ENCODE measurements at places on chromosomes 5 and 9. TPM values are rescaled to one million over a fixed set of nuclear protein-coding genes. Genes with fewer than 3 reads are reported as not detected.

The SPACA9 gene
- 0.91 TPM for total RNA-seq

The RAD1 gene
- 48.9 TPM for total RNA-seq

The SHISAL2B gene
- total RNA-seq = not detected

The SPATA31A7 gene
- total RNA-seq = not detected

The SAXO1 gene
- not detected for total RNA-seq

The ADGRV1 gene
- total RNA-seq = 0.63 TPM

The GZMA gene
- total RNA-seq = 87.6 TPM

DNA sequence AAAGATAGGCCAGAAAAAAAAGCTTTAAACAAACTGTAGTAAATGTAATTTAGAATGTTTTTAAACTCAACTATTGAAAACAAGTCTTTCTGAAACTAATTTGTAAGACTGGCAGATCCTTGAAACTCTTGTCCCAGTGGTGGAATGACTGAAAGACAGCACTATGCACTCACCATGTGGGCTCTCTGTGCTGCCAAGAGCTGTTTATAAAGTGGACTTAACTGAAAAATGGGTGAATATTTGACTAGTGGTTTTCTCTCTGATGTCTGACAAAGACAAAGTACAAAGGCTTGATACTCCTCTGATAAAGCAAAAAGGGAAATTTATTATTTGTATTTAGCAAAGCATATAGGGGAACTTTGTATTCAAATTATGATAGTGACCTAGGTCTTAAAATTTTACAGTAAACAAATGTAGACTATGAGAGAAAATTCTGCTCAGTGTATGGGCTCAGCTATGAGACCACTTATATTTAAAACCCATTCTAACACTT is 635.4 kb downstream of the NR2F1-AS1 start:
- no peak for DNase-seq

GRCh38 chr5:147633173-147633572 is 123.3 kb upstream of the DPYSL3 start:
- DNase-seq = no peak

- DNase-seq = no peak
Observed at GRCh38 chr5:42745426-42745825, 11.2 kb upstream of the CCDC152 start.

DNA sequence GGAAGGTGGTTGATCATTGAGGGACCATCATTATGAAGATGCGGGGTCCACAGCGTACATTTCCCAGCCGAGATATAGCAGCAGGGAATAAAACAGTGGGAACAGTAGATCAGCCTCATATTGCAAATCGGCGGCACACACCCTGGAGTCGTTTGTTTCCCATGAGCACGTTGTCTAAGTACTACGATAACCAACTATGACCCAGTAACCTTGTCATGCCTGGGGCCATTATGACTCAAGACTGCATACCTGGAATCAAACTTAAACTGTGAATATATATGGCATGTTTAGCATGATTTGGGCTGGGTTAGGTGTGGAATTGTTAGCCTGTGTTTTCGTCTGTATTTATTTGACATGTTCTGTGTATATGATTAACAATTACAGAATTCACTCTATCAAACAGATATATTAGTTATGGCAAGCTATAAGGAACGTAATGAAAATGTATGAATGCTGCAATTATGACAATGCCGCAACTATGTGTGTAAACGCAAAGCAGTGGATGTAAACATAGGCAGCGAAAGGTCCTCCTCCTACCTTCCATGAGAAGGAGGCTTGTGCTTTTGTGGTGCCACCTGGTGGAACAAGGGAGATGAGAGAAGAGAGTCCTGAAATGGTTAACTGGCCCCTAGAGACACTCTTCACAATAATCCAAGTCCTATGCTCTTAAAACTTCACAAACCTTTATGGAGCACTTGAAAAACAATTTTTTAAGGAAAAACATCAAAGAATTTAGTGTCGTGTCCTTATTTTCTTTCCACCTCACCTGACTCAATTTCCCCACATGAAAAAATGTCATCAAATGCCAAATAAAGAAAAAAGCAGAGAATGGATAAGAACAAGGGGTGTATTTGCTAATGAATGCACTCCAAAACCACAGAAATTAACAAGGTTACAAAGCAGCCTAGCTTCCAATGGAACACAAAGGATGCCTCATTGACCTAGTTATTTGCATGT is 47.1 kb downstream of the SEMA5A start:
- DNase-seq = no peak

- no peak for DNase-seq
Observed at GRCh38 chr5:31811210-31811609, 172.3 kb downstream of the PDZD2 start.

DNA sequence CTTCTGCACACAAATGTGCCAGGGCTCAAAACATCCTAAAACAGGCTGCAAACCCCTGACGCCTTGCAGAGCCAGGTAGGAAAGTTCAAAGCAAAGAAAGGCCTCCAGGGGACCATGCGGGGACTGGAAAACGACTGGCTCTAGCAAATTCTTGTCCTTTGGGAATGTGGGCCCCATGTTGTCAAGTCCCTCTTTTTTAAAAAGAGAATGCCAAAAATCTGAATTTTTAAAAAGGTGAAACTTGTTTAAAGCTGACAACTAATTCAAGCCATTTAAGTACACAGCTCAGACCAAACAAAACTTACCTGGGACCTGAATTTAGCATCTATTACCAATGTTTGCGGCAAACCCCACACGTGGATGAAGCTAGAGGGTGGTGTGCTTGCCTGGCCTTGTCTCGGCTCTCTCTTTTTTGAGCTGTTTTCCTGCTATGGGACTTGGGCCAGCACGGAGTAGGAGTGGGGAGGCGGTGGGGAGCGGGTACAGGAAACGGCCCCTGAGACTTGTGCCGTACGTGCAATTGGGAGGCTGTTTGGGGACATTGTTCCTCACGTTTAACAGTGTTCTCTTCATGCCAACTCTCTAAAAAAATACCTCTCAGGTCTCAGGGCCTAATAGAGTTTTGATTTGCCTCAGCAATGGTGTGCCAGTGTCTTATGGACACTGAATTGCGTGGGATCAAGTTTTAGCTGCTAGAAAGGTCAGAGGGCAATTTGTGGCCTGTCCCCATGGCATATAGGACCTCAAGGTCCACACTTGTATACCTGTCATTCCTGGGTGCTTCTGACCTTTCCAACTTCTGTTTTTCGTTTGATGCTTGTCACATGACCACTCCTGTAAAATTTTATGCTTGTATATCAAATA is 15.1 kb upstream of the PHF19 start:
- DNase-seq = peak; percentile 78
